ENCODE measurements at places on chromosomes 3 and 15.

DNA sequence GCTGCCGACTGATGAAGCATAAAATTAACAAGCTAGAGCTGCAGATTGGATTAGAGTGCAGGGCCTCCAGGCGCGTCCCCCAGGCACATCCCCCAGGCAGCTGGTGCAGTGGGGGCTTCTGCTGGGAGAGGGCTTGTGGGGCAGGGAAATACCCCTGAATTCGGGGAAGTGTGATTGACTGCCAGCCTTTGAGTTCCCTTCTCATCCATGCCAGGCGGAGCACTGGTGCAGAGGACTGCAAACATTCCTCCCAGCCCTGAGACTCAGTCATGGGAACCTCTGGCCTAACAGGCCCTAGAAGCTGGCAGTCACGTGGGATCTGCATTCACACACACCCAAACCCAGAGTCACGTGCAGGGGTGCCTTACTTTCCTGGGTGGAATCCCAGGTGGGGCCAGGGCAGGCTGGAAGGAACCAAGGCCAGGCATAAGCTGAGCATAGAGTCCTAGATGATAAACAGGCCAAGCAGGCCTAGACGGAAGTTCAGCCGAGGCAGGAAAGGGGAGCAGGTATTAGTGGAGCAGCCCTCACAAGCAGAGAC lies 46.2 kb upstream of the SEC22A start:
- DNase-seq, result no peak

GRCh38 chr3:29686889-29687592 lies 406.2 kb downstream of the RBMS3 start:
- DNase-seq, result peak; percentile 91

GRCh38 chr3:11553436-11554235 lies 90.1 kb downstream of the VGLL4 start:
- peak; percentile 62 for DNase-seq

DNA sequence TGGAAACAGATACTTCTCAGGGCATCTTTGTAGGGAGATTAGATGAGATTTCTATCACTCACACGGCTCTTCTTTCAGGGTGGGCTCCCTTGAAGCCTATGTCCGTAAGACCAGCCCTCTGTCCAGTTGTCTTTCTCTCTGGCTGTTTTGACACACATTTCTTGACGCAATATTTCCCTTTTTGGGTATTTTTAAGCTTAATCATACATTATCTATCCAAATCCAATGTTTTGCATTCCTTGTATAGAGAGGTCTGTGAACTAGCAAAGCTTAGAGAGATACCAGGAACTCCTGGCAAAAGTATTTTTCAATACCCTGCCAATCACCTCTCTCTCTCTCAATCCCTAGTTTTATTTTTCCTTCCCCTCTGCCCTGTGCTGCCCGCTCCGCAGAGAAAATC lies 79.3 kb downstream of the EOMES start:
- DNase-seq, result no peak

DNA sequence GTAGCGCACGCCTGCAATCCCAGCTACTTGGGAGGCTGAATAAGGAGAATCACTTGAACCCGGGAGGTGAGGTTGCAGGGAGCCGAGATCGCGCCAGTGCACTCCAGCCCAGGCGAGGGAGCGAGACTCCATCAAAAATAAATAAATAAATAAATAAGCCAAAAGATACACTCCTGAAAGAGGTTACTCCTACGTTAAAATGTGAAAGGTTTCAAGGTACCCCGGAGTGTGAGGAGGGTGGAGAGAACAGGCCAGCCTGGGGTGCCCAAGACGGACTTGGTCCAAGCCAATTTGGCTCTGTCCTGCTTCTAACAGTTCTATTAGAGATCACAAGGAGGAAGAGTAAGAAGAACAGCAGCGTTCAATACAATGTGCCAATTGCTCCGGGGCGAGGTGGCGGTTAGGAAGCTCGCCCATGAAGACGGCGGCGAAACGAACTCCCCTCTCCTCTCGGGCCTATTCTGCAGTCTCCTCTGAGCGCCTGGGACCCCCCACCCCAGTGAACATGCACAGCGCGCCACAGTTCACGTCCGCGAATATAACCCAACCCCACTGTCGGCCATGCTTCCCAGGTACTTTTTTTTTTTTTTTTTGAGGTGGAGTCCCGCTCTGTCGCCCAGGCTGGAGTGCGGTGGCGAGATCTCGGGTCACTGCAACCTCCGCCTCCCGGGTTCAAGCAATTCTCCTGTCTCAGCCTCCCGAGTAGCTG lies 942 bp downstream of the ELP6 start:
- DNase-seq, result peak; percentile 25

- no peak for DNase-seq
Measured at GRCh38 chr3:182889948-182890629, 90.2 kb downstream of the DCUN1D1 start.

GRCh38 chr3:108472001-108472591 lies 38.3 kb downstream of the MYH15 start:
- peak; percentile 92 for DNase-seq

DNA sequence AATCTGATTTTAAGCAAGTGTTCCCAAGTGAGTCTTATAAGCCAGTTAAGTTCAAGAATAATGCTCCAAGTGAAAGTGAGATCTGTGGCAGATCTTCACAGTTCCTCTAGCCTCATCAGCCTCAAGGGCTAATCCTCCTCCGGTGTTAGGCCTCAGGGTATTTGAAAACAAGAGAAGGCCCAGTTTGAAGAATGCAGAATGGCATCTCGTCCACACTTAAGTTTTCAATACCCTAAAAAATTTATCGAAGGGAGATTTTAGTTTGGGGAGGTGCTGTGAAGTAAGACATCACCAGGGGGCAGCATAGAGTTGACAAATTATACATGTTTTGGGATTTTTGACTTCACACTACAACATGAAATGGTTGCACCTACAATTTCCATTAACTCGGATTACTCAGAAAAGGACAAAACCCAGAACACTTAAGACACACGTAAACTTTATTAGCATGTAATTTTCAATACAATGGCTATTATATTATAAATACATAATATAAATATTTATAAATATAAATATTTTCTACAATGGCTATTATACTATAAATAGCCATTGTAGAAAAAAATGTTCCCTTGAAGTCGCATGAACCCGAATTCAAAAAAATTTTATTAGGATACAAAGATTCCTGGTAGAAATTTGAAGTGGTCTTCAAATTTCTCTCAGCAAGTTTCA lies 2.3 kb upstream of the TMEM266 start:
- DNase-seq, result peak; percentile 35

DNA sequence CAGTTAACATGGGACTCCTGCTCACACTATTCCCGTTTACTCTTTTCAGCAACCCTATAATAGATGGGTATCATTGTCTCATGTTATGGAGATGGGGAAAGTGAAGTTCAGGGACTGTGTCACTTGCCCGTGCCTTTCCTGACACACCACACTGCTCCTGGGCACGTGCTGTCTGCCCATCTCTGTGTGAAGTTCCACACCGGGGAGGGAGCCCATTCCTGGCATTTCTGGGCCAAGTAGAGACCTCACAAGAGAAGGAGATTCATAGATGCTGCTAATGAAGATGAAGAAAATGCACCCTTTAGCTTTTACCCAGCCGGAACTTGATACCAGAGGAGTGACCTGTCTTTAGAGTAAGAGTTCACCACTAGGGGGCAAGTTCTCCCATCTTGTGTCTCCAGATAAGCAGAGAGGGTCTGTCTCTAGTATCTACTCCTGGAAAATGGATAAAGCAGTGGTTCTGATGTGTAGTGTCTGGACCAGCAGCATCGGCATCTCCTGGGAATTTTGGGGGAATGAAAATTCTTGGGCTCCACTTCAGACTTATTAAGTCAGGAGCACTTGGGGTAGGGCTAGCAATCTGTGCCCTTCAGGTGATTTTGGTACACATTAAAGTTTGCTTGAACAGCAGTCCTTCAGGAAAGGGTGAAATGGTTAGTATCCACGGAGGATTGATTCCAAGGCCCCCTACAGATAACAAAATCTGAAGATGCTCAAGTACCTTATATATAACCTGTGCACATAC lies 2.0 kb upstream of the TOPBP1 start:
- DNase-seq, result peak; percentile 47
